Fibroblast of the aortic adventitia (primary cell): ENCODE measurements at places on chromosomes 3 and 15. TPM values are rescaled to one million over a fixed set of nuclear protein-coding genes. Genes with fewer than 3 reads are reported as not detected.

GRCh38 chr15:28105793-28106192 lies 6.7 kb upstream of the OCA2 start:
- DNase-seq, result no peak

DNA sequence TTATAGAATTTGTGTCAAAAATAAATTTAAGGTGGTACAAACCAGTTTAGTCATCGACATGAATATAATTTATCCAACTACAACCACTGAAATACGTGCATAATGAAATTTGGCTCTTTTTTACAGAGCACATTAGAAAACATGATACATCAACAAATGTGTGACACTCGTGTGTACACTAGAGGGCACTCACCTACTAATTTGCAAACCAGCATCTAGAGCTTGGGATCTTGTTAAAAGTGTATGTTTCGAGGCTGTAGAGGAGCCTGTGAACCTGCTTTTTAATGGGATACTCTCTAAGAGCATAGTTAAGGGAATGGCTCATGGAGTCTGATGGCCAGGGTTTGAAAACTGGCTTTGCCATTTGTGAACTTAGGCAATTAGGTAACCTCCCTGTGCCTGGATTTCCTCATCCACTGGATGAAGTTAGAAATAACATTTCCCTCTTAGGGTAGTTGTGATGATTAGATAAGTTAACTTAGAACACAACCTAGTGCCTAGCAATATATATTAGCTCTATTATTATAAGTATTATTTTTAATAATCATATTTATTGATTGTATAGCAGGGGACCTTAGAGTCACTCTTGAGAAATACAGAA lies 8.8 kb upstream of the CPOX start:
- DNase-seq, result peak; percentile 85

GRCh38 chr15:53203454-53203853 lies 413.3 kb upstream of the ONECUT1 start:
- no peak for DNase-seq

- no peak for DNase-seq
Measured at GRCh38 chr3:191301017-191301416, 28.2 kb upstream of the CCDC50 start.

Gene LRRIQ4
- 0.09 TPM in 1 of 2 replicates, not detected in the other for total RNA-seq

GRCh38 chr3:140128631-140129030 lies 193.6 kb downstream of the CLSTN2 start:
- peak; percentile 4 for DNase-seq

GRCh38 chr3:31858439-31858838 lies 122.6 kb downstream of the OSBPL10 start:
- no peak for DNase-seq

Gene FAM174B
- 2.2 and 5.5 TPM in 2 replicates for total RNA-seq

DNA sequence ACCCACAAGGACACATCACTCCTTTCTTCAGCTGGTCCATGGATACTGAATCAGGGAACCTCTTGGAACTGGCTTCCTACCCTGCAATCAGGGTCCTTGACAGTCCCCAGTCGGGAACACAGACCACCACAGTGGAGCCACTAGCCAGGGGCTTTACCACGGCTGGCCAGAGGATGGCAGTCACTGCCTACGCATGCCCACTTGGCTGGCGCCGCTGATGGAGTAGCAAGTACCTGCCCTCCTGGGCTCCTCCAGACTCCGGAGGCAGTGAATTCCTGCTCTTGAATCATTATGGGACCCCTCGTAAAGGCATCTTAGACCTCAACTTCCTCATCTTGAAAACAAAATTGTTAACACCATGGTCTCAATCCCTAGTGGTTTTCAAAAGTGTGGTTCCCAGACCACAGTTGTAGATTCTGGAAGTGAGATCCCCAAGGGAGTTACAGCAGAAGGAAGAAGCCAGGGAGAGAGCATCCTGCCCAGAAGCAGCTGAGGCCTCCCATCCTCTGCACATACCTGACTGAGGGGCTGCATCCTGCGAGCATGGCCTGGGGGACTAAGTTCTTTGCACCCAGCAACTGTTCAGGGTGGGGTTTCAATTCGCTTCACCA lies 9.1 kb upstream of the SKIC8 start:
- DNase-seq, result peak; percentile 70

DNA sequence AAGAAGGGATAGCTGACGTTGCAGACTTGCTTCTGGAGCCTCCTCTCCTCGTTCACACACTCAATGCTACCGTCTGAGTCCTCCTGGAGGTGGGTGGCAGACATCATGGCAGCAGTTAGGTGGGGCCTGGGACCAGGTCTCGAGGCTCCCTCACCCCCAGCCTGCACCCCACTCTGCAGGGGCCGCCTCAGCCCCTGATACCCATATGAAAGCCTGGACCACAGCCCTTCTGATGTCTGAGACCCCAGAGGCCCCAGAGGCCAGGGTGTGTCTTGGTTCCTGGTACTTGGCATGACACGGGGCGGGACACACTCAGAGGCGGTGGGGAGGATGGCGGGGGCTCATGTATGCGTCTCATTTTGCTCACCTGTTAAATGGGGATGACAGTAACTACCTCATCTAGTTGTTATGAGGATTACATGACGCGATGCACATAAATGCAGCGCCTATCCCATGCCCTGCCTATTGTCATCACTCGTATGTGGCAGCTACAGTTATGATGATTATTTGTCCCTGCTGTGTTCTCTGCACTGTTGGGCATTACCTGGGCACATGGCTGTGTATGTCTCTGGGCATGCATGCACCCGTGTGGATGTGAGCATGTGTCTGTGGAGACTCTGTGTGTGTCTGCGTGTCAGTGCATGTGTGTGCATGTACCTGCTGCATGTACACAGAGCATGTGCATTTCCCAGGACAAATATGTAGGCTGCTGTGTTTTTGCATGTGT lies 39.9 kb downstream of the FEM1B start:
- DNase-seq, result no peak

DNA sequence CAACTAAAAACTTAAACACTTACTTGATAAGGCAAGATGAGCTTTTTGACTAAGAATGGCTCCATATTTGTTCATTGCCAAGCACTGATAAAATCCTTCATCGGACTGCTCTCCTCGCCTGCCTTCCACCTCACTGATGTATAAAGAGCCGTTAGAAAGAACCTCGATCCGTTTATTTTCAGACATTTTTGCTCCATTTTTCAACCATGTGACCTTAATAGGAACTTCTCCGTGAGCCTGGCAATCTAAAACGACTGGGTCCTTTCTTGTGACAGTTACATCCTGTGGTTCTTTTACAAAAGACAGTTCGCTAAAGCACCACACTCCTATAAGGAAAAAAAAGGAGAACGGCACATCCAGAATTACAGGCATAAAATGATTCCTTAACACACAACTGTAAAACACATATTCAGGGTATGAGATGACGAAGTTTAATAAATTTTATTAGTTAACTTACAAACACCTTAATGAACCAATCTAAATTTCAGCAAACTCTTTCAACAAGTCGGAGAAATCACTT lies 2.5 kb downstream of the PRTG start:
- DNase-seq, result no peak

GRCh38 chr3:195025056-195025883 lies 245.7 kb downstream of the XXYLT1 start:
- DNase-seq, result no peak

Gene COPB2
- 112 and 173 TPM in 2 replicates for total RNA-seq

DNA sequence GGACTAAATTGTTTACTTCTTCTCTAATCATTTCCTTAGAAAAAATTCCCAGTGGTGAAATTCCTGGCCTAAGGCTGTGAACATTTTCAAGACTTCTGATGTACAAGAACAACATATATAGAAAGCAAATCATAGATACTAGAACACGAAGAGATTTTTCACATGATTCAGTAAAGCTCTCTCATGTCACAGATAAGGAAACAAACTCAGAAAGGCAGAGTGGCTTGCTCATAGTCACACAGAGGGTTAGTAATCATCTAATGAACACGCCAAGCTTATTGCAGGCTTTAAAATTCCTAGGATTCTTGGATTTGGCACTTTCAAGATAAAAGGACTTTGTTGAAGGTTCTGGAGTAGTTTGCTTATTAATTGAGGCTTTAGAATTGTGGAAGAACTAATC lies 26.2 kb downstream of the CRTAP start:
- DNase-seq, result peak; percentile 81

- no peak for DNase-seq
Measured at GRCh38 chr15:90819390-90819789, 49.0 kb upstream of the FURIN start.

- no peak for DNase-seq
Measured at GRCh38 chr15:94300612-94301011, 69.3 kb downstream of the MCTP2 start.

GRCh38 chr15:33559207-33559890 lies 248.6 kb downstream of the RYR3 start:
- DNase-seq, result no peak

- no peak for DNase-seq
Measured at GRCh38 chr3:176469694-176470205, 727.5 kb downstream of the TBL1XR1 start.

Gene NANOGP8
- total RNA-seq, result 0.81 TPM in 1 of 2 replicates, not detected in the other

Gene CCDC191
- total RNA-seq, result 4.2 and 7.4 TPM in 2 replicates

DNA sequence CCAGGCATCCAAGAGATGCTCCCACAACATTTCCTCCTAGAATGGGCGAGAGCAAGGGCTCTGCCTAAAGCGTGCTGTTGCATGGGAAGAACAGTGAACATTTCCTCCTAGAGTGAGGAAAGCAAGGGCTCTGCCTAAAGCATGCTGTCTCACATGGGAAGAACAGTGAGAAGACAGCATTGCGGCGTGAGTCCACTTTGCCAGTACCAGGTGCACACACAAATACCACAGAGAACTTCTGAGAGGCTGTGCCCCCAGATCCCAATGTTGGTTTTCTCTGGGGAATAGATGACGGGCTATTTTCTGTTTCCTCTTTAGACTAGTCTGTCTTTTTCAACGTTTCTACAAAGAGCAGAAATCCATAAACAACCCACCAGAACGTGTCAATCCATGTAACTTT lies 142.9 kb downstream of the LRRK1 start:
- DNase-seq, result no peak

Gene THPO
- 0.49 TPM in 1 of 2 replicates, not detected in the other for total RNA-seq

Gene CFAP44
- 5.1 and 11.0 TPM in 2 replicates for total RNA-seq

Gene DNAJA4
- total RNA-seq, result 0.65 and 2.3 TPM in 2 replicates

DNA sequence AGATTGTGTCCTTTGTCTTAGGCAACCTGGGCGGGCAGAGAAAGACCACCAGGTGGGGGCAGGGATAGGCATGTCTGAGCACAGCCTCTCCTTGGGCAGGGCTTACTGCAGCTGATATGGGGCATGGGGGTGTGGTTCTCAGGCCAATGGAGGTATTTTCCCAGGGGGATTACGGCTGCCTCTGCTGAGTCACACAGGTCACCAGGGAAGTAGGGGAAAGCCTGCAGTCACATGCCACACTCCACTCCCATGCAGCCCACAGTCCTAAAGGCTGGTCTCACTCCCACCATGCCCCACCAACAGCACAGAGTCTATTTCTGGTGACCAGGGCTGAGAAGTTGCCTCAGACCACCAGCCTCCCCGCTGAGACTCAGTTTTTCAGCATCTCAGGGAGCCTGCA lies 466.4 kb downstream of the DIPK2A start:
- no peak for DNase-seq

GRCh38 chr3:116340680-116341216 lies 104.5 kb downstream of the LSAMP start:
- peak; percentile 19 for DNase-seq

DNA sequence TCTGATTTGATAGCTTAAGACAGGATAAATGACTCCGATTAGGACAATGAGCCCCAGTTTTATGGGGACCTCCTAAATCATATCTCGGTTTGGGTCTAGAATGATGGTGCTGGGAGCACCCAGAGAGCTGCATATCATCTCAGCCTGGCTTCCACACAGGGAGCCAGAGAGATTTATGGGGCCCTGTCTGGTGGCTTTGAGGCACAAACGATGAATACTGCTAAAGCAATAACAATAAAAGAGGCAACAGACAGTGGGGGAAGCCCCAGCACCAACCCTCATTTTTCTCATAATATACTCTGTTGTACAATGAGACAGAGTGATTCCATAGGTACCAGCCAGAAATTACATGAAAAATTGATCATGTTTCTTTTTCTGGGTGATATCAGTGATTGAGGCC lies 889.0 kb upstream of the CFAP20DC start:
- no peak for DNase-seq

DNA sequence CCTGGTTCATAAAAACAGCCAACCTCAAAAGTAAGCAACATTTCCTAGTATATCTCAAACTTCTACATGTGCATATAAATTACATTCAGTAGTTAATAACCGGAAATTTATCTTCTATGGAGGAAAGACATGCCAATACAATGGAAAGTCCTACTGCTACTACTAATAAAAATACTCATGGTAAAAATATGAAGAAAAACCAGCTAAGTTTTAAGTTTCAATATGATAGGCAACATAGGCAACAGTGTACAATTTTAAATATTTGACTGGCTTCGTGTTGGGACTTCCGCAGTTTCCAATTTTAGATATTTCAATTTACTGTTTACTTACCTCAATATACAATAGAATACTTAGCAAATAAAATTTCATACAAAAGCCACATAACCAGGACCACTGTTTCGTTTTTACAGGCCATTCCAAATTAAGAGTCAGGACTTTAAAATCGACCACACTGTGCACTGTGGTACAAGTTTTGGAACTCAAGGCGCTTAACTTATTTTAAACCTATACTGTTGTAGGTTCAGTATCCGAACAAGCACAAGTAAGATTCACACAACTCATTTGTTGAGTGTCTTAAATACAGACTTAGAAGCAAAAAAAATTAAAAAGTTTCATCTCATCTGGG lies 2.9 kb downstream of the NAA50 start:
- DNase-seq, result no peak

Gene TJP1
- 94.2 and 95.3 TPM in 2 replicates for total RNA-seq

Gene GOLGA8J
- total RNA-seq, result not detected in 2 replicates
